ENCODE measurements at places on chromosomes 7 and 10.
A peak's percentile ranks its signal among the peaks of the same experiment; 100 is the strongest.

- DNase-seq: no peak
Measured at GRCh38 chr7:22627136-22627535, 99.9 kb upstream of the IL6 start.

DNA sequence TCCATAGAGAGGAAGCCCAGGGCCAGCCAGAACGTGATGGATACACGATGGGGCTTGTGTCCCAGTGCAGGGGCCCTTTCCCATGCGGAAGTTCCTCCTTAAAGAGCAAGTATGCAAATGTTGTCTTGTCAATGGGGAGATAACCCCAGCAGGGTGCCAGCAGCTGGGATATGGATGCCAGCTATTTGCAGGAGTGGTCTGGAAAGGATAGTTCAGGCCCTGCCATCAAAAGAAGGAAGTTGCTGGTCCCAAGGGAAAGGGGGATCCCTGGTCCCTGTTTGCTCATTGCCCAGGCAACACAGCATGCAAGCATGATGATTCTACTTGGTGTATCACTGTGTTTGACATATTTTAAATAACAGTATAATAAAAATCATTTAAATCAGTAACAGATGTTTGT lies 73.1 kb upstream of the HECW1 start:
- peak; percentile 34 for DNase-seq

GRCh38 chr10:45514291-45515270 lies 140.6 kb downstream of the ALOX5 start:
- DNase-seq: no peak

DNA sequence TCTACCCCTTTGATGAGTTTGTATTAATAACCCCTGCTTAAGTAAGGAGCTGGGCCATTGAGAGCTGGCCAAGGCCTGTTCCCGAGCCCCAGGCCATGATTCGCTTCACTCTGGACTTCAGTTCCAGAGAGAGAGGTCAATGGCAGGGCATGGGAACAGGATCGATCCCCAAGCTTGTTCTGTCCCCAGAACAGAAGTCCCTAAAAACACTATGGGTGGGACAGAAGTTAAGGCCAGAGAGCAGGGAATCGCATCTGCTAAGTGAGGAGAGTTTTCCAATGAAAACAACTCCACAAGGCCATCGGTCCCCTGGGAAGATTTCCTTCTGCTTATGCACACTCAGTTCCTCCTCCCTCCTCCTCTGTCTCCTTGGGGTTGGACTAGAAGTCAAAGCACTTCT lies 159.6 kb downstream of the LSM5 start:
- no peak for DNase-seq

DNA sequence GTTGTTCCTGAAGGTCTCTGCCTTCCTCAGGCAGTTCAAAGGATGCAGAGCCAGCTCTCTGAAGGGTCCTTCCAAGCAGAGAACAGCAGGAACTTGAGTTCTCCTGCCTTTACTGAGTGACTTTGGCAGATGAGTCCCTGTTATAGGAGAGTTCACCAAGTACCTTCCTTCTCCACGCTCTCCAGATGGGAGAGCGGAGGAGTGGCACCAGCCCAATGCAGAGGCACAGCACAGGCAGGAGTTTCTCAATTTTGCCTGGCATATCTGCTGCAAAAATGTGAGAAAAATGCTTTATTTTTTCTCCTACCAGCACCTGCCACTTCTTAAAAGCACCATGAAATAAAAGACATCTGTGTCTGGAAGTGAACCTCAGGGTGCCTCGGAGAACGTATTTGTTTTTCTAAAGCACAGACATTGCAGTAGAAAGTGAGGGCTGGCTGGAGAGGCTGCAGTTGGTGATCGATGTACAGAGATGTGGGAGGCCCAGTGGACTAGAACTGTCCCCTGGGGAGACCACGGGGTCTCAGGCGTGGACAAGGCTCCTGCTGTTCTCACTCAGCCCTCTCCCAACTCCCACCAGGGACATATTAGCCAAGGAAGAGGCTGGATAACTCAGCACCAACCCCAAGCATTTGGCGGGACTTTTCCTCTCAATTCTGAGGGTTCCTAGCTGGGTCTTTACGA lies 174.5 kb downstream of the WDR37 start:
- DNase-seq: no peak

DNA sequence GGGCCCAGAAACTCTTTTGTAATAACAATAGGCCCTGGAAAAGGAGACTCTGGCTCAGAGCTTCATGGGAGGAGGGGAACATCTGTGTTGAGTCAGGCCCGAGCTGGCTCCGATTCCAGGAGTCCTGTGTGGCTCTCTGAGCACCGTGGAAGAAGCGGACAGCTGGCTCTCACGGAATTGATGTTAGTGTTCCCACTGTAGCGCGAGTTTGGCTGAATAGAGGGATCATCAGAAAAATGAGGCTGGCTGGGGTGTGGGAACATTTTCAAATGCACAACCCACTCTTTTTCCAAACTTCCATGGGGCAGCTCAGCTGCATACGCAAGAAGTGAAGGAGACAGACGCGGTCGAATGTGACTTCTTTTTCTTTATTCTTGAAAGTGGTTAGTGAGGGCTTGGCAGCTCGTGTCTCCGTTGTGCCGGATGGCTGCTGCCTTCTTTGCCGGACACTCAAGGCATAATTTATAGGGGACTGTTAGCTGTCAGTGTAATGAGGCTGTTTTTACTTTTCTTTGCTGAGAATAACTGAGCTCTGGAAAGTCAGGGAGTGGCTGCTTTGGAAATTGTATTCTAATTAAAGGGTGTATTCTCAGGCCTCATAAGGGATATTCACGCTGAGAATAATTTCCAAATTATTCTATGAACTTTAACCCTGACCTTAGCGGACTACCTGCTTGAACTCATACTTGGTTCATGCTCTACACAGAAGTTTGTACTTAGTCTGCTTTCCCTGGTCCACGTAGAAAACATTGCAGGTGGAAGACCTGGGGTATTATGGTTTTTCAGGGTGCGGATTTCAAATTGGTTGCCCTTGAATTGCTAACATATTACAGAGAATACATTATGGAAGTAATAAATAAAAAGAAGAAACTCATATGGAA lies 23.1 kb downstream of the MDFIC start:
- peak; percentile 2 for DNase-seq

- DNase-seq: no peak
Measured at GRCh38 chr7:111743244-111743847, 181.1 kb upstream of the IMMP2L start.

DNA sequence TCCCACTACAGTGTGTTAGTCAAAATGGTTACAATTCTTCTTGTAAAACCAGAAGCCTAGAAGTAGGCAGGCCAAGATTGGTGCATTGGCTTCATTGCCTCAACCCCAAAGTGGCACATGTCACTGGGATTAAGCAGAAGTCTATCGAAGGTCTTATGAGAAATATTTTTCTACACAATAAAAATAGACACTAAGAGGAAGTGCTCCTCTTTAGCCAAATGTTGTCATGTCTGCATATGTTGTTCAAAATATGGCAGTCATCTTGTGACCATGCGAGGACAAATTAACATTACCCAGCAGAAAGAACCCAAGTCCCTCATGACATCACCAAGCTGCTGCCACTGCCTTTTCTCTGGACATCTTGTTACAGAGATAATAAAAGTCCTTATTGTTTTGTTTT lies 6.3 kb upstream of the NSMCE4A start:
- no peak for DNase-seq

DNA sequence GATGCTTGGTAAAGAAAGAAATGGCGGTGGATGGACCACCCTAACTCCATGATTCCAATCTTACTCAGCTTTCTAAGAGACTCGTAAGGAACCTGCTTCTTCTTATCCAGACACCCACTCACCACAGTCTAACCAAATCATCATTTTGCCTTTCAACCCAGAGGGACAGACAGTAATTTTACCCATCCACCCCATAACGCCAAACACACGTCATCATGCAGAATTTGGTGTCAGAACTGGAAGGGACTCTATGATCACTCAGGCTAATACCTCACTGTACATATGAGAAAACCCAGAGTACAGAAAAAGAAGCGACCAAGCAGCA lies 388 bp downstream of the ECD start:
- DNase-seq: no peak

- DNase-seq: no peak
Measured at GRCh38 chr10:133350283-133350949, 3.2 kb downstream of the PRAP1 start.

DNA sequence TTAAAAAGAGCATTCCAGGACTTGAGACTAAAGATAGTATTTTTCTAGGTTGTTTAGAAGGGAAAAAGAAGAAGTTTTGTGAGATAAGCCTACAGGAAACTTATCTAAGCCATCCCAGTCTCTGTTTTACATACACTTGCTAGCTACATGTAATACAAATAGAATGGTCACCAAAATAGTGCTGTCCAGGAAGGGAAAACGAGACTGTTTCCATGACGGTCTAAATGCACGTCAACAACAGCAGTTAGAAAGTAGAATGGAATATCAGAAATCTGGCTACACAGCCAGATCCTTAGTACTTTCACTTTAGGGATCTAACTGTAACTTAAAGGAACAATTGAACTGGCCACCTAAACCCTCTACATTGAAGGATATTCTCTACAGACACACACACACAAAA lies 117.6 kb downstream of the TSPAN12 start:
- no peak for DNase-seq

DNA sequence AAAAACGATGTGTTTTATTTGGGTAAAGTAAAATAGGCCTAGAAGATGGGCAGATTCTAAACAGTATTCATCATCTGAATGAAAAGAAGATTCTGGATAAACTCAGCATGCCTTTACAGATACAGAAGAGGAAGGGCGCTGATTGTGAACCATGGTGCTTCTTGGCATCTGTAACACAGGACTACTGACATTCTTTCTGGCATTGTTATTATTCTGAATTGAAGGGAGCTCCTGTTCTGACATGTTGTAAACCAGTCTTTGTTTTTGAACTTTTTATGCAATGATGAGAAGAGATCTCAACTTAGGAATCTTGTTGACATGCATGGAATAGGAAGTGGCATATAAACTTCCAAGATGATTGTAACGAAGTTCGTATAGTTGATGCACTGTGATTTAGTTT lies 13.5 kb downstream of the RPA3 start:
- DNase-seq: no peak

DNA sequence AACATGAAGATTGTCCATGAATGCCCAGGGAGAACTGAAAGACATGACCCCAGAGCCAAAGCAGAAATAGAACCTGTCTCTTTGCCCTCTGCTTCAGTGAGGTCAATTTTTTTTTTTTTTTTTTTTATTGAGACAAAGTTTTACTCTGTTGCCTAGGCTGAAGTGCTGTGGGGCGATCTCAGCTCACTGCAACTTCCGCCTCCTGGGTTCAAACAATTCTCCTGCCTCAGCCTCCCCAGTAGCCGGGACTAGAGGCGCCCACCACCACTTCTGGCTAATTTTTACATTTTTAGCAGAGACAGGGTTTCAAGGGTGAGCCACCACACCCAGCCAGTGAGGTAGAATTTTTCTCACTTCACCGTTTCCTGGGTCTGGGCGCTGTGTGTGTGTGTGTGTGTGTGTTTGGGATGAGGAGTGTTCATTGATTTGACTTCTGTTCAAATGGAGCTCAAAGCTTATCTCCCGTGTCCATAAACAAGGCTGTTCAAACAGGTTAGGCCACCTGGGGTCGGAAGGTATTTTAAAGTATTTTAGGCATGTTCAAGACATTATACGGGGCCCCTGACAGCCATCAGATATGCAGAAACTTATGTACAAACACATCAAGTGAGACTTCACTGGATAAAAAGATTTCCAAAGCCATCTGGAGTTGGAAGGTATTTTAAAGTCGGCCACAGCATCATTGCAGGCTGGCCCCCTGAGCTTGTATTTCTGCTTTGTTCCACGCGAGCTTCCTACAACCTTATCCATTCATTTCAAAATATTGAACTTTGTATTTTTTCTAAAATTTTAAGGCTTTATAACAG lies 93.8 kb downstream of the MAP3K8 start:
- peak; percentile 29 for DNase-seq

- peak; percentile 78 for DNase-seq
Measured at GRCh38 chr10:77036993-77037734, 600.4 kb downstream of the KCNMA1 start.

- no peak for DNase-seq
Measured at GRCh38 chr10:25815999-25816768, 117.8 kb upstream of the MYO3A start.

GRCh38 chr7:24392774-24393173 lies 108.8 kb downstream of the NPY start:
- peak; percentile 40 for DNase-seq

DNA sequence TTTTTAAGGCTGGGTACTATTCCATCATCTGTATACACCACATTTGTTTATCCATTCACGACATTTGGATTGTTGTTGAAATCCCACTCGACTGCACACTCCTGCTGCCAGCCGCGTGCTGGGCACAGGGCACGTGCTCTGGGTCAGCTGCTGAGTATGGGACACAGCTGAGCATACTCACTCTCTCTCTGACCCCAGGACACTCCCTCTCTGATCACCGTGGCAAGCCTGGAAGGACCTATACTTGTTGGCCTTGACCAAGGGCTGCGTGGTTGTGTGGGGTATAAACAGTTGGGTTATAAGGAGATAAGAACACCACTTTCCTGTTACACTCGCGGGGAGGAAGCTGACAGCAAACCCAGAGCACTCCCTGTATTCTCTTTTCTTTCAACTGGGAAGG lies 153.0 kb upstream of the RHEB start:
- no peak for DNase-seq

- DNase-seq: no peak
Measured at GRCh38 chr10:128318366-128318765, 192.1 kb upstream of the MKI67 start.

- peak; percentile 46 for DNase-seq
Measured at GRCh38 chr7:106260136-106260561, 24.6 kb downstream of the NAMPT start.

DNA sequence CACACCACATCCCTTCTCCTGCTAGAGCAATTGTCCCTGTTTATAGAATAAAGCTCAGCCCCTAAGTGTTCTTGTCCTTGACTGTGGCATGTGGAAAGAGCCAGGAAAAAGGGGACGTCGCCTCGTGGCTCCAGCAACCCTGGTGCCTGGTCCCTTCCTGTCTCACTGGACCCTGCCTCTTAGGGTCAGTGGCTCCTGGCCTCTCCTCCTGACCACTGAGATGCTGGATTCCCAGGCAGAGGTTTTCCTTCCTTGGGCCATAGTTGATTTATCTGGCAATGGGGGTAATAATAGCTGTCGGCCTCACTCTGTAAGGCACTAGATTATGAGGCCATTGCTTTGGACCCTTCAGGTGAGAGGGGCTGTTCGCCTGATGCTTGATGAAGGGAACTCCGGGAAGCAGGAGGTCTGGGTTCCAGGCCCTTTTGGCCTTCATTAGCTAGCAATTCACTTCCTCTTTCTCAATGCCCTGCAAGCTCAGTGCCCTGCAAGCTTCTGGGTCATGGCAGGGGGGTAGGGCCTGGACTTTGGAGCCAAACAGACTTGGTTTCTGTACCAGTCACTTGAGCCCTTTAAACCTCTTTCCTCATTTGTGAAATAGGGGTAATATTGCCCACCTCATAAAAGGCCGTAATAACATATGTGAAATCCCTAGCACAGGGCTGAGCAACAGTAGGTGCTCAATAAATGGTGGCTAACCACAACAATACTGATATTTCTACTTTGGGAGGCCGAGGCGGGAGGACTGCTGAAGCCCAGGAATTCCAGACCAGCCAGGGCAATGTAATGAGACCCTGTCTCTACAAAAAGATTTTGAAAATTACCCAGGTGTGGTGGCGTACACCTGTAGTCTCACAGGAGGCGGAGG lies 1.1 kb downstream of the ASL start:
- no peak for DNase-seq

Data from ELF-1 (cell line).